DND-41 (cell line): ENCODE measurements at places on chromosomes 4 and X.

- no peak for DNase-seq
Measured at GRCh38 chrX:18194688-18195087, 26.0 kb downstream of the BEND2 start.

- no peak for DNase-seq
Measured at GRCh38 chr4:66160606-66161005, 490.3 kb upstream of the EPHA5 start.

DNA sequence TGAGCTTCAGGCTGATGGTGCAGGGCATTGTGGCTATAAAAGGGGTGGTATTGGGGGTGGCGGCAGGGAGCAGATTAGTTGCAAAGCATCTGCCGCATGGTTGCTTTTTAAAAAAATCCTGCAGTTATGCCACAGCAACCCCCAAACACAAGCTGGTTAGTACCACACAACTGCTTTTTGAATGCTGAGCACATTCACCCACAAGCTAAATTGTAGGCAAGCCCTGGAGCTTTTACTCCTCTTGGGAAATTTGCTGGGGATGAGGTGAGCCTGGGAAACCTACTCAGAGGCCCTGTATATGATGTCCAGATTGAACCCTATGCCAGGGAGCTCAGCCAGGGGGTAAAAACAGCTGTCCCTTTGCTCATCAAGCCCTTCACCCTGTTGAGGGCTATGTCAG is 33.8 kb upstream of the TRIM2 start:
- no peak for DNase-seq

- no peak for DNase-seq
Measured at GRCh38 chr4:1414831-1415680, 8.8 kb upstream of the NKX1-1 start.

DNA sequence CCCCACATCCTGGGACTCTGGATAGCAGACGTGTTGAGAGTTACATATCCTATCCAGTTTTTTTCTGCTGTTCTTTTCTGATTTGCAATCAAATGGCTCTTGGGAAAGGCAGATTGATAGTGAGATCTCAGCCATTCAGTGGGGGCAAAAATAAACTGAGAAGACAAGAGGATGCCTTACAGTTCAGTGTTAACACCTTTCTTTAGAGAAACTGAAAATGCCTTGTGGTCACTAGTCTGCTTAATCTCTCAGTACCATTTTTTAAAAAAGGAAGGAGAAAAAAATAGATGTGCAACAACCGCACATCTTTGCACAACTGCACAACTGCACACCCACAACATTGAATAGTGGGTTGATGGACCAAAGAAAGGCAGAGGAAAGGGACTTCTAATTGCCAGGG is 109.3 kb downstream of the ARHGEF9 start:
- DNase-seq: no peak

- no peak for DNase-seq
Measured at GRCh38 chrX:630612-631496, at the start of gene SHOX. Gene SHOX (plus strand): TSS chrX:630791. CDS start chrX:630898, 107 bp downstream.

- no peak for DNase-seq
Measured at GRCh38 chr4:37827030-37827685, 672 bp downstream of the PGM2 start.

GRCh38 chrX:153470411-153471363 is at the start of gene HAUS7:
Gene HAUS7 (minus strand): TSS chrX:153470576. CDS start chrX:153470557, 19 bp downstream.
- DNase-seq: peak; percentile 88

DNA sequence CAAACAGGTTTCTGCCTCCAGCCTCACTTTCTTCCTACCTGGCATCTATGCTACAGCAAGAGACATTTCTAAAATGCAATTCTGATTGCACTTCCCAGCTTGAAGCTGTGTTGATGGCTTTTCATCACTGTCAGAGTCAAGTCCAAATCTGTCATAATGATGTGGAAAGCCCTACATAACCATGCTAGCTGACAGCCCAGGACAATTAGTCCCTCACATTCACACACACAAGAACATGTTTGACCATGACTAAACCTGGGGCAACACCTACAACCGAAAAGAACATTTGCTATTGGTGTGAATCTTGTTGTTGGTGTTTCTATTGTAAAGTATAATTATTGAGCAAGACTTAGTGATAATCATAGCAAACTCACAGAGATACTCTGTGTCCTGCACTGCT is 58.2 kb downstream of the PPM1K start:
- DNase-seq: no peak

DNA sequence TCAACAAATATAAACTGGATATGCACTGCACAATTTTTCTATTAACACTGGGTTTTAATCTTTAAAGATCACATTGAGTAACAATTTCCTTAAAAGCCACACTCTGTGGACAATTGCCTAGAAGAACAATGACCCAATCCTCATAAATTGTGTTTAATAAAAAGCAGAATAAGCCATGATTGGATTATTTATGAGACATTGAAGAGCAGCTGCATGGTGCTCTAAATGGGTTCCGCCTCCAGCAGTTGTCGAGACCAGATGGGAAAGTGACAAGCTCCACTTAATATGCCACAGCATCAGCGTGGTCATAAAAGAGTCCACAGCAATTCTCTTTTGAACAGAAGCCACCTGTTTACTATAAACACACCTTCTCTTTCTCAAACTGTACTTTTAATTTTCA is 635.2 kb upstream of the FRG1 start:
- no peak for DNase-seq

DNA sequence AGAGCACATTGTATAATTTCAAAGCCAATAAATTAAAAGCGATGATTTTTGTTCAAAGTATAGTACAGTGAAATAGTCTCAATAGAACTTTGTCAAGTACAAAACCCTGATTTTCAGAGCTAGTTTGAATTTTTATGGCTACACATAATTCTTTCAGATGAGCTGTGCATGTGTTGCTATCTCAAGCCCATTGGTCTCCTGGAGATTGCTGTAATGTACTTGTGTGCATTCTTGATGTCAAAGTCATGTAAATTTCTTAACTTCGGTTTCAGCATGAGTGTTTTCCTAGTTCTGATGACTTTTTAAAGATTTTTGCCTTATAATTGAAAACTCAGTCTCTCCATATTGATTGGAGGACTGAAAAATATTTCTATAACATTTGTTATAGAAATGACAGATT is 200.8 kb downstream of the CEP135 start:
- no peak for DNase-seq

DNA sequence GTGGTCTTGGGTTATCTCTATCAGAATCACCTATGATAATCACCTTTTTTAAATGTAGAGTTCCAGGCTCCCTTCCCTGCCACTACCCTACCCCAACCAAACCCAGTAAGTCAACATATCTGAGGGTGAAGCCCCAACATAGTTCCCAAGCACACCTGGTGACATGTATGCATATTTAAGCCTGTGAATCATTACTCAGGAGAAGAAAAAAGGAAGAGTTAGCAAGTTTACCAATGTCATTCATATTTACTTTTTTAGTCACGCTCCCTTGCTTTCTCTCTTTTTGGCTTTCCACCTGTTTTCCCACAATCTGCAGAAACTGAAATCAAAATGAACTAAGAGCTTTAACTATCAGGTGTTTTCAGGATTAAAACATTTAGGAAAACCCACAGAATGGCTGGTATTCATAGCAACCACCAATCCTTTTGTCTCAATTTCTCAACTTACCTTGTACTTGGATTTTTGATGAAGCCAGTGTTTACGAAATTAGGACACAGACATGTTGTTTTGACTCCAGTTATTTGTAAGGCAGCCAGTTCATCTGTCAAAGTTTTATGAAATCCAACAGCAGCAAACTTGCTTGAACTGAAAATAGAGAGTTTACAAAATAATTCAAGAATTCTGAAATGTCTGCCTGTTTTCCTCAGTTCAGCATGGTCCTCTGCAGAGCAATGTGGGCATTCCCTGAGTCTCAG is 34.0 kb downstream of the HSD17B11 start:
- DNase-seq: no peak

DNA sequence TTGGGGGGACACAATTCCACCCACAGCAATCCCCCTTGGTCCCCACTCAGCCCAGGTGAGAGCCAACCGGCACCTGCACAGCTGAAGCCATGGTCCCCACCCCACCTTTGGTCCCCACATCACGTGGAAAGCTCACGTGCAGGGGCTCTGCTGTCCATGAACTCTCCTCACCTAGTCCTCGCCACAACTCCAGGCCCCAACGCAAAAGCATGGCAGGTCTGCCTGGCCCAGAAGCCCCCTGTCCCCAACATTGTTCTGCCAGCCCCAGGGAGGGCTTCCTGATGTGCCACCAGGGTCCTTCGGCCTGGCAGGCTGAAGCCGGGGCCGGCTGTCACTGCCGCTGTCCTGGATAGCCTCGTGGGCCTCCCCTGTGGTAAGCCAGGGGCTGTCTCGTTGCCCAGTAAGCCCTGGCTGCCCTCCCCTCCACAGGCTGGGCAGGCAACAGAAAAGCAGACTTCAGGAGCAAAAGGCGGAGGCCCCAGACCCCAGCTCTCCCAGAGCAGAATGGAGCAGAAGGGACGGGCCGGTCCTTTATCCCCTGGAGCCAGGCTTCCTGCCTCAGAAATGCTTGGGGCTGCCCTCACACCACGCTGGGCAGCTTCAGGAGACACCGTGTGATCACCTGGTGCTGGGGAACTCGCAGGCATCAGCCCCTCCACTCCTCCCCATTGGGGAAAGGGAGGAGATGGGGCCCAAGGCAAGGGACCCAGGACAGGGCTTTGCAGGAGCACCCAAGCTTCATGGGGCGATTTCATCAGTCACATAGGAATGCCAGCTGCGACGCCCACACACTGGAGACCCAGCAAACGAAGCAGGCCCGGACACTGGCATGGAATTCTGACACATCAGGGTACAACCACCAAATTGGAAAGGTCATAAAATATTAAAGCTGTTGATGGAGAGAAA is 103.7 kb downstream of the ADRA2C start:
- DNase-seq: no peak

DNA sequence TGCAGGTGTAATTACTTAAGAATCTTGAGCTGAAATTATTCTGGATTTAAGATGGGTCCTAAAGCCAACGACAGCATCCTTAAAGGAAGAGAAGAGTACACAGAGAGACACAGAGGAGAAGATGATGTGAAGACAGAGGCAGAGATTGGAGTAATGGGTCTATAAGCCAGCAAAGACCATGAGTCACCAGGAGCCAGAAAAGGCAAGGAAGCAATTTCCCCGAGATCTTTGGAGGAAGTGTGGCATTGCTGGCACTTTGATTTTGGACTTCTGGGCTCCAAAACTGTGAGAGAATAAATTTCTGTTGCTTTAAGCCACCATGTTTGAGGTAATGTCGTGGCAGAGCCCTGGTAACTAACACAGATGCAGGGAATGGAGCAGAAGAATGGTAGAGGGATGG is 32.4 kb upstream of the LGI2 start:
- no peak for DNase-seq

DNA sequence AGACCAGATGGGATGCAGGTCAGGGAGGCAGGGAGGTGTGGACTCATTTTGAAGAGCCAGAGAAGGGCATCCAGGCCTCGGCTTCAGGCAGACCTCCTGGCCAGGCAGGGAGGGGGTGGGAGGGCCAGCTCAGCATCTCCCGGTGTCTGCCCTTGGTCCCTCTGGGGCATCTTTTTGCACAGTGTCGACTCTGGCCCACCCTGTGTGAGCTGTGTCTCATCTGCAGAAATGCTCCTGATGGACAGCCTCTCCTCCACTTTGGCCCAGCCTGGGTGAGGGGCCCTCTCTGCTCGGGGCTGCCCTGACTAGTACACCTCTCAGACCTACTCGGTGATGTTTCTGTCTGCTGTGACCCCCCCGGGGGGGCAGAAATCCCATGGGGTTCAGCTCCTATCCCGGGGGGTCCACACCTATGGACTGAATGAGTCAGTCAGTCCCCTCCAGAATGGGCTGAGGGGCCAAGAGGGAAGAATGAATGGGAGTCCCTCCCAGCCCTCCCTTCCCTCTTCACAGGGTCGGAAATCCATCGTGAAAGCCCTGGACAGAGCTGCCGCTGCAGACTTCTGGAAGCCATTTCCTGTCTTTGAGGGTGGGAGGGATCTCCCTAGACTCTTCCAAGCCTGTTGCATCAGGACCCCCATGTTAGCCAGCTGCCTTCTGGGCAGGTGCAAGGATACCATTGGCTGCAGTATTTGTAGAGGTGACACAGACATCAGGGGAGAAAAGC is 196.7 kb upstream of the PSAPL1 start:
- DNase-seq: no peak

DNA sequence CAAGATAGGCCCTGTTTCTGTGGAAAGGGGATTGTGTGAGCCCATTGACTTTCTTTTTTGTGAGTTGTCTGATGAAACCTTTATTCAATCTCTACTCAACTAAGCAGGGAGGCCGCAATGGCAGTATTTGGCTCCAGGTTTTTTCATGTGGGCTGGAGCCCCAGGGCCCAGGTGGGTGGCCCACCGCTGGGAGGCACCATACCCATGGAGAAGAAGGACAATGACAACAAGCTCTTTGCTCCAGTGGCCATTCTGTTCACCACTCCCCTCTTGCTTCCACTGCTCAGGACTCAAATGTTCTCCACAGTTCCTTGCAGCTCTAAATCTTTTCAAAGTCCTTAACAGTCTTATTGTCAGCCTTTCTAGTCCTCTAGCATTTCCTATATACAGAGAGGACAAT is 54.1 kb downstream of the HOPX start:
- DNase-seq: no peak

DNA sequence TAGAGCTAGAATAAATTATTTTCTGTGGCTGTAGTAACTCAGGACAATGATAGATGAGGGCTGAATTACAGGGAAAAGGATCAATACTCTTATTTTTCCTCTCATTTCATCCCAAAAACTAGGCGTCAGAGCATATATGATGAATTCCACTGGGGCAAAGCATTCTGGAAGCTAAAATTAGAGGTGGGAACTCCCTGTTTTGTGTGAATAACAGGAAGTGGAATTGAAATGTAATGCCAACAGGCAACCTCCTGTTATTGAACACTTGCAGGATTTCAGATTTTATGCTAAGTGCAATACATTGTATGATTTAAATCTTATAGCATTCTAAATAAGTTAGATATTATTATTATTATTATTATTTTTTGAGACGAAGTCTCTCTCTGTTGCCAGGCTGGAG is 20.9 kb downstream of the HSD17B11 start:
- no peak for DNase-seq

DNA sequence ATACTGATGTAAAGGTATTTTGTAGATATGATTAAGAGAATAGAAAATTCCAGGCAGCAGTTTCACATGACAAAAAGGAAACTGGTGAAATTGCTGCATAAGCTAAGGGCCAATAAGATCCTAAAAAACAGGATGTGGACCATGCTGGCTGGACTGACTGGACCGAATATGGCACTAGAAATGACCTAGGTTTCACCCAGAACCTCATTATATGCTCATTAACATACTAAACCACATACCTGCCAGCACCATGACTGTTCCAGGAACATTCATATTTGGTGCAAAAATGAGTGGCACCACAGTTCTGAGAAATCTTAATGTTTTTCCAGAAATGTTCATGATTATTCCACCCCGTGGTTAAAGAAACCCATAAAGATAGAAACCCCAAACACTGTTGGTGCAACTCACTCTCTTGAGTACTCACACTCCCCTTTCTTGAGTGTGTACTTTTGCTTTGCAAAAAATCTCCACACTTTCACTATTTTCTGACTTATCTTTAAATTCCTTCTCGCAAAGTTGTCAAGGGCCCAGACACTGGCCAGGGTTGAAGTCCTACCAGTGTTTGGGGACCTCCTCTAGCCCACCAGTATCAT is 74.0 kb downstream of the FANCB start:
- no peak for DNase-seq
